ENCODE measurements at places on chromosomes 6 and 20. TPM values are rescaled to one million over a fixed set of nuclear protein-coding genes. Genes with fewer than 3 reads are reported as not detected.

DNA sequence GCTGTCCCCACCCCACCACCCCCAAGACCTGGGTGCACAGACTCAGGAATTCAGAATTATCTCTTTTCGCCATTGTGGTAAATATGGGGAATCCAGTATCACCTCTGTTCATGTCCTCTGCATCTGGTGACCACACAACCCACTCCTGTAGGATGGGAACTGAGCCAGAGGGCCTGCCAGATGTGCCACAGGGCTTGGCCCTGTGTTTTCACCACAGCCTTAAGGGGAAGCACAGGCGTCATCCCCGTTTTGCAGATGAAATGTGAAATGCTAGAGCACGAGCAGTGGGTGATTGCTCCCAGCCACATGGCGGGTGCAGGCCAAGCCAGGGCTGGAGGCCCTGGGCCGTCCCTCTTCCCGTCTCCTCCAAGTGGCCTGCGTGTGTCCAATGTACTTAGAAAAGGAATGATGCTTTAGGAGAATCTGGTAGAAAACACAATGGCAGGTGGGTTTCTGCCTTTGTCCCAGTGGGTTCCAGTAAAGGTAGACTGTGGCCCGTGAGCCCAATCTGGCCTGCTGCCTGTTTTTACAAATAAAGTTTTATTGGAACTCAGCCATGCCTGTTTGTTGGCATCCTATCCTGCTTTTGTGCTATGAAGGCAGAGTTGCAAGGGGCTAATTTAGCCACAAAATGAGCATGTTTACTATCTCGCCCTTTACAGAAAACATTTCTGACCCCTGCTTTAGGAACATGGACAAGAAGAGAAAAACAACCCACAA is 309.2 kb downstream of the CDH4 start:
- H3K4me3 ChIP-seq, result no peak overlapping the region
- H3K27ac ChIP-seq, result no peak overlapping the region
- H3K4me1 ChIP-seq, result no peaks in the 10 kb centered on the region
- DNase-seq, result no peak

- no peaks in the 10 kb centered on the region for H3K4me1 ChIP-seq
- no peaks in the 10 kb centered on the region for H3K36me3 ChIP-seq
- no peak overlapping the region for H3K27ac ChIP-seq
- H3K27me3 ChIP-seq, result peaks cover 100% of the 10 kb centered on the region
- DNase-seq, result no peak
These were observed 20.7 kb downstream of the GATA5 start for GRCh38 chr20:62454904-62455636.

GRCh38 chr20:50338479-50339391 is 148.1 kb downstream of the CEBPB start:
- H3K27me3 ChIP-seq, result no peaks in the 10 kb centered on the region

GRCh38 chr6:87789198-87789899 is 87.3 kb upstream of the AKIRIN2 start:
- H3K27me3 ChIP-seq, result no peaks in the 10 kb centered on the region
- H3K4me1 ChIP-seq, result peaks cover 19% of the 10 kb centered on the region
- H3K4me3 ChIP-seq, result no peak overlapping the region
- peak; percentile 24 for DNase-seq
- H3K36me3 ChIP-seq, result no peaks in the 10 kb centered on the region
- peak overlapping the region; percentile 43 for H3K27ac ChIP-seq

DNA sequence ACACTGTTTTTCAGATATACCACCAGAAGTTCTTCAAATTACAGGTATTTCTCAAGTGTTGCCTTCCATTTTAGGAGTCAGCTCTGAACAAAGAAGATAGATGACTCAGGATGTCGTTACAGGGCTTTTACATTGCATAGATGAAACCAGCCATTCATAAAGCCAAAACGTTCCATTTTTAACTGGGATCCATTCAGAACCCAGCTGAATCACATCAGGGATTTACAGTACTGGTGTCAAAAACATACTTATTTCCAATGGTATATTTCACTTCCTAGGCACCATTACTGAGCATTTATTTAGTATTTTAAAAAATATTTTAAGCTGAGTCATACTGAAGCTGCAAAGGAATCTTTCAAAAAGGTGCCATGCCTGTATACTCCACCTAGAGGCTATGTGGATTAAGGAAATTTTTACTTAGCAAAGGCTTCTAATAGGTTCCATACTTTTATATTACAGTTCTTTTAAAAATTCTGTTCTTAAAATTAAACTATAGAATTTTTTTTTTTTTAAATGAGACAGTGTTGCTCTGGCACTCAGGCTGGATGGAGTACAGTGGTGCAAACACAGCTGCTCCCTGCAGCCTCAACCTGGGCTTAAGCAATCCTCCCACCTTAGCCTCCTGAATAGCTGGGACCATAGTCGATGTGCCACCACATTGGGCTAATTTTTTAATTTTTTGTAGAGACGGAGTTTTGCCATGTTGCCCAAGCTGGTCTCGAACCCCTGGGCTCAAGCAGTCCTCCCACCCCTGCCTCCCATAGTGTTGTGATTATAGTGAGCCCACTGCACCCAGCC is 2.6 kb downstream of the ASF1A start:
- H3K4me1 ChIP-seq, result peaks cover 19% of the 10 kb centered on the region
- peak overlapping the region; percentile 85 for H3K27ac ChIP-seq
- peak overlapping the region; percentile 54 for H3K4me3 ChIP-seq

DNA sequence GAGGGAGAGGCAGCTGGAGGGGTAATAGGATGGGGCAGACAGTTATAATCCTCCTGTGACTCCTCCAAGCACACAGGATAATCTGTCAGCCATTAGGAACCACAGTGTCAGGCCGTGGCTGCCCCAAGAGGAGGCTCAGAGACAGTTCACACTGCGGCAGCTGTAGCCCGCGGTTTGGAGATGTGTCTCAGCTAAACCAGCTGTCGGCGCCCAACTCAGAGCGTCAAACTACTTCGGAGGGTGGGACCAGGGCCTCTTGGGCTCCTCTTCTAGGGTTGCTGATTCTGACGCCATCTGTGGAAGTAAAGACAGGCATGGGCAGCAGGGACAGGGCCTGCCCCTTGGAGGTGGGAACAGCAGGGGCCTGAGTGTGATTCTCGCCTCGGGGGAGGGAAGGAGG is 309.8 kb downstream of the CDC5L start:
- peaks cover 60% of the 10 kb centered on the region for H3K27me3 ChIP-seq
- no peaks in the 10 kb centered on the region for H3K4me1 ChIP-seq
- H3K27ac ChIP-seq, result no peak overlapping the region

- DNase-seq, result no peak
- H3K36me3 ChIP-seq, result peaks cover 10% of the 10 kb centered on the region
- H3K4me1 ChIP-seq, result peaks cover 9% of the 10 kb centered on the region
- H3K4me3 ChIP-seq, result peak overlapping the region; percentile 64
- H3K27me3 ChIP-seq, result peaks cover 57% of the 10 kb centered on the region
These were observed 24.9 kb upstream of the MAP3K7 start for GRCh38 chr6:90611543-90612312.

DNA sequence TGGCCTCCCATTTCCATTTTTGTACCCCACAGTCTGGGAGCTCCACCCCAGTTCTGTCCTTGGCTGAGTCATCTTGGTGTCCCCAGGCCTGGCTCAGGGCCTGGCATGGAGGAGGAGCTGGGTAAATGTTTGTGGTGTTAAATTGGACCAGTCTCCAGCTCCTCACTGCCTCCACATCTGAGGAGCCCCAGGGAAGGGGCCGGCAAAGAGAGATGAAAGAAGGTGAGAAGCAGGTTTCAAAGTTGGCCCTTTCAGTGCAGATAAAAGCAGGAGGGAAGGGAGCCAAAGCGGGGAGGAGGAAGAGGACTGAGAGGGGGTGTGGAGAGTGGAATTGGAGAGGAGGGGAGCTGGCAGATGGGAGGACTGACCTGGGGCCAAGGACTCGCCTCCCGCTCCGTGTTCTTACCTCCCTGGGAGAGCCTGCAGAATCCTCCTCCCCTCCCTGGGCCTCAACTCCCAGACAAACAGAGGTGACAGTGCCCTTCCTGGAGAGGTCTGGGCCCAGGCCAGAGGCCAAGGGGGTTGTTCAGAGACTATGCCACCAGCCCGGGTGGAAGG is 89.0 kb downstream of the CD40 start:
- DNase-seq, result no peak
- H3K4me3 ChIP-seq, result no peak overlapping the region
- peaks cover 29% of the 10 kb centered on the region for H3K4me1 ChIP-seq
- peaks cover 89% of the 10 kb centered on the region for H3K27me3 ChIP-seq
- H3K36me3 ChIP-seq, result no peaks in the 10 kb centered on the region

- H3K27ac ChIP-seq, result peak overlapping the region; percentile 52
- H3K27me3 ChIP-seq, result no peaks in the 10 kb centered on the region
- peaks cover 22% of the 10 kb centered on the region for H3K4me1 ChIP-seq
- H3K4me3 ChIP-seq, result peak overlapping the region; percentile 94
These were observed 697 bp downstream of the PPT2 start for GRCh38 chr6:32154514-32155161.

GRCh38 chr20:52996658-52997057 is 24.5 kb downstream of the TSHZ2 start:
- no peak overlapping the region for H3K4me3 ChIP-seq
- H3K4me1 ChIP-seq, result peaks cover 9% of the 10 kb centered on the region
- H3K27me3 ChIP-seq, result peaks cover 45% of the 10 kb centered on the region
- no peak for DNase-seq
- no peak overlapping the region for H3K27ac ChIP-seq
- H3K36me3 ChIP-seq, result no peaks in the 10 kb centered on the region

DNA sequence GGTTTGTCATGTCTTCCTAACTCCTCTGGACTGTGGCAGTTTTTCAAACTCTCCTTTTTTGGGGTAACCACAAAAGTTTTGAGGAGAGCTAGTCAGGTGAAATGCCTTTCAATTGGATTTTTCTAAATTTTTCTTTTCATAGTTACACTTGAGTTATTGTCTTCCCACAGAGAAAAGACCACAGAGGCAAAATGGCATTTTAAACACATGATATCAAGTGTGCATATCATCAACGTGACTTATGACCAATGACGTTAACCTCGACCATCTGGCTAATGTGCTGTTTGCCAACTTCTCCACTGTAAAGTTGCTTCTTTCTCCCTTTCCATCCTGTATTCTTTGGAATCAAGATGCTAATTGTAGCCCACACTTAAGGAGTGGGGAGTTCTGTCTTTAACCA is 41.3 kb upstream of the SNAP25 start:
- DNase-seq, result no peak
- H3K4me1 ChIP-seq, result no peaks in the 10 kb centered on the region
- H3K4me3 ChIP-seq, result no peak overlapping the region
- peaks cover 14% of the 10 kb centered on the region for H3K27me3 ChIP-seq
- no peak overlapping the region for H3K27ac ChIP-seq

- no peak for DNase-seq
- H3K4me1 ChIP-seq, result peaks cover 86% of the 10 kb centered on the region
- H3K36me3 ChIP-seq, result peaks cover 5% of the 10 kb centered on the region
- no peak overlapping the region for H3K27ac ChIP-seq
These were observed 110.3 kb upstream of the BACH2 start for GRCh38 chr6:90406957-90407356.

DNA sequence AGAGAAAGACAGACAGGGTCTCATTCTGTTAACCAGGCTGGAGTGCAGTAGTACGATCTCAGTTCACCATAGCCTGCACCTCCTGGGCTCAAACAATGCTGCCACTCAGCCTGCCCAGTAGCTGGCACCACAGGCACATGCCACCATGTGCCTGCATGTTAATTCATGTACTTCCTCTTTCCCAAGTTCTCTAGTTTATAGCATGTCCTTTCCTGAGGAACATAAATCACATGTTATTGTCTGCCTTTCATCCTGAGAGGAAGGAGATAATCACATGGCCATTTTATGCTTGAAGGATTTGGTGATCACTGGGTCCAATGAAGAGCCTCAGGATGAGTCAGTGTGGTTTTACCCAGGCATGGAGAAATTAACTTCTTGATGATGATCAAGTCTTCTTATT is 47.9 kb downstream of the COL11A2 start:
- H3K36me3 ChIP-seq, result no peaks in the 10 kb centered on the region
- no peaks in the 10 kb centered on the region for H3K4me1 ChIP-seq
- H3K27me3 ChIP-seq, result peaks cover 49% of the 10 kb centered on the region
- no peak overlapping the region for H3K27ac ChIP-seq
- no peak for DNase-seq
- H3K4me3 ChIP-seq, result no peak overlapping the region

- no peaks in the 10 kb centered on the region for H3K27me3 ChIP-seq
- H3K36me3 ChIP-seq, result no peaks in the 10 kb centered on the region
- H3K4me3 ChIP-seq, result no peak overlapping the region
- no peak for DNase-seq
- H3K27ac ChIP-seq, result no peak overlapping the region
- no peaks in the 10 kb centered on the region for H3K4me1 ChIP-seq
These were observed 17.5 kb downstream of the RIN2 start for GRCh38 chr20:19775353-19776253.

DNA sequence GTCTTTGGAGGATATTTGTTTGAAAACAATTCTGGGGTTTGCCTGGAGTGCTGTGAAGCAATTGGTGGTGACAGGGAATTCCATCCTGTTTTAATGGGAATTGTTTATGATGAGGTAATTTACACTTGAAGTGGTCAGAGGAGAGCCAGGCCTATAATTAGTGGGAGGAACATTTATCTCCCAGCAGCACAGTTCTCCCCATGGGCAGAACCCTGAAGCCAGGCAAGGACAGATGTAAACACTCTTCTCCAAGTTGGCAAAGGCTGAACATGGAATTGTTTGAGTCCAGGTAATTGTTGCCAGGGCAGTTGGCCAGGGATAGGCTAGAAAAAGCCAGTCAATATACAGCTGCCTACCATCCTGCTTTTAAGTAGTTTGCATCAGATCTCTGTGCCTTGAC is 789.7 kb downstream of the FRK start:
- no peak overlapping the region for H3K4me3 ChIP-seq
- H3K36me3 ChIP-seq, result no peaks in the 10 kb centered on the region
- DNase-seq, result no peak
- no peak overlapping the region for H3K27ac ChIP-seq
- H3K4me1 ChIP-seq, result no peaks in the 10 kb centered on the region

- peaks cover 22% of the 10 kb centered on the region for H3K4me1 ChIP-seq
- peak overlapping the region; percentile 47 for H3K27ac ChIP-seq
- H3K4me3 ChIP-seq, result peak overlapping the region; percentile 67
These were observed 3.4 kb downstream of the EYA4 start for GRCh38 chr6:133244519-133244918.

GRCh38 chr6:135008072-135008940 is 46.3 kb downstream of the HBS1L start:
- no peaks in the 10 kb centered on the region for H3K27me3 ChIP-seq
- no peak for DNase-seq
- peaks cover 8% of the 10 kb centered on the region for H3K4me1 ChIP-seq
- H3K4me3 ChIP-seq, result no peak overlapping the region
- H3K27ac ChIP-seq, result no peak overlapping the region

The MUC21 gene
- total RNA-seq, result not detected

The CAP2 gene
- 15.7 TPM for total RNA-seq

The HLA-DPB1 gene
- 18.3 TPM for total RNA-seq

The CYP21A2 gene
- 0.76 TPM for total RNA-seq

The PLCB1 gene
- 6.0 TPM for total RNA-seq

The LINC00237 gene
- not detected for total RNA-seq

The NHSL1 gene
- total RNA-seq, result 26.8 TPM

The PAX1 gene
- not detected for total RNA-seq

The AHCY gene
- total RNA-seq, result 169 TPM

The HLA-F gene
- 119 TPM for total RNA-seq

Measured in Calu3 (cell line).